ENCODE measurements at places on chromosomes 1 and 21. TPM values are rescaled to one million over a fixed set of nuclear protein-coding genes. Genes with fewer than 3 reads are reported as not detected.

DNA sequence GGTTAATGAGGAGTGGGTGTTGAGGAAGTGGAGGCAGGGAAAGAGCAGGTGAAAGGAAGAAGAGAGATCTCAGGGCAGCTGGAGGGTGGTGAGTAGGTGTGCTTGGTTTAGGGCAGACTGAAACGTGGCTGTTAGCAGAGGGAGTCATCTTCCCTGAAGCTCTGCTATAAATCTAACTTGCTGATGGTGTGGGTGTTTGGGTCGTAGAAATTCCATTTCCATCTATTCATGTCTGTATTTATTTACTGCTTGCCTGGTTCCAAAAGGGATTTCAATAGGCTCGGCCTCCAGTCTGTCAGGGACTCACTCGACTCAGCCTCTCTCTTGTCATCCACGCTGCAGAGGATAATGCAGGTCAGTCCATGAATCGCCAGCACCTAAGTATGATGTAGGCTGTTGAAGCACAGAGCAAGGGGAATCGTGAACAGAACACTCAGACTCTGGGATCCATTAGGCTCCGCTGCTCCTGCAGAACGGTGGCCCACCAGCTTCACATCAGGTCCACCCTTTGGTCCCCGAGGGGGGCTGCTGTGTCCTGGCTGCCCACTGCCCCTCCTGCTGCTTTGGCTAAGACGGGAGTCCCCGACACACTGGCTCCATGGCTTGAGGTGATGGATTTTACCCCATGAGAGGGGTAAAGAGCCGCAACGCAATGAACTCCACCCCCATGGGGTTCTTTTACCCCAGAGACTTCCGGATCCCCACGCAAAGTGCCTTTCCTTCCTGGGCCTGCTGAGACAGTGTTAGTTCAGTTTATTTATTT lies 156.2 kb downstream of the RHOU start:
- no peak for DNase-seq

DNA sequence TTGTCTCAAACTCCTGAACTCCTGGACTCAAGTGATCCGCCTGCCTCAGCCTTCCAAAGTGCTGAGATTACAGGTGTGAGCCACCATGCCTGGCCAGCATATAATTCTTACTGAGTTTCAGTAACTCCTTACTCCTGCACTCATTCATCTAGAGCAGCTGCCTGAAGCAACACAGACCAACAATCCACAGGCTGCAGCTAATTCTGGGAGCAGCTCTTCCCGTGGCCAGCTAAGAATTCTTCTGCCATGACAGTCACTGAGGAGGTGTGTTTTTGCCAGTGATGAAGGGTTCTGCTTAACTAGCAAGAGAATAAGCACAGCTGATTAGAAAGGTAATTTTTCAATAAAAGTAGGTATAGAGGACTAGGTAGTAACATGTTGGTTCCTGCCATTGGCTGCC lies 5.4 kb downstream of the VTCN1 start:
- no peak for DNase-seq

- no peak for DNase-seq
These were observed 23.5 kb downstream of the IFI44 start for GRCh38 chr1:78673120-78673519.

Gene C1QTNF12
- polyA plus RNA-seq: not detected

Gene PODN
- polyA plus RNA-seq: 0.53 TPM

Data from CD8-positive, alpha-beta memory T cell (primary cell).